ENCODE measurements at places on chromosomes 3 and 15. TPM values are rescaled to one million over a fixed set of nuclear protein-coding genes. Genes with fewer than 3 reads are reported as not detected.
A peak's percentile ranks its signal among the peaks of the same experiment; 100 is the strongest.

DNA sequence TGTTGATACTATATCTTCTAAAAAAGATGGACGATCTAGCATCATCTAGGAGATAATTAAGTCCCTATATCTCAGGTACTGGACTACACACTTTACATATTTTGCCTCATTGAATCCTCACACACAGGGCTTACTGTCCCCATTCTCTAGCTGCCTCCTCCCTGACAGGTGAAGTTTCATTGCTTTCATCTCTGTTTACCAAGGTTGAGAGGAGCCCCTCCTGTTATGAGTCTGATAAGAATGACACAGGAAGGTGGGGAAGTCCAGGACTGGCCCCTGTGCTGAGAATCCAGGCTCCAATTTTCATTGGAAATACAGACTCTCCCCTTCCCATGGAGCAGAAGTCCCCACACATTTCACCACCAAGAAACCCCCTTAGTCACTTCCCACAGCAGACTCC is 105.2 kb downstream of the XXYLT1 start:
- H3K27me3 ChIP-seq = no peaks in the 10 kb centered on the region
- no peak overlapping the region for H3K4me3 ChIP-seq
- no peak overlapping the region for H3K27ac ChIP-seq
- H3K36me3 ChIP-seq = no peaks in the 10 kb centered on the region

- H3K4me3 ChIP-seq = no peak overlapping the region
- H3K4me1 ChIP-seq = no peaks in the 10 kb centered on the region
- no peak for DNase-seq
These were observed 17.8 kb upstream of the THUMPD3 start for GRCh38 chr3:9345041-9345440.

- DNase-seq = peak; percentile 79
- H3K4me3 ChIP-seq = no peak overlapping the region
- H3K27ac ChIP-seq = no peak overlapping the region
- no peaks in the 10 kb centered on the region for H3K36me3 ChIP-seq
These were observed 159.7 kb downstream of the POLR2M start for GRCh38 chr15:57866149-57866736.

DNA sequence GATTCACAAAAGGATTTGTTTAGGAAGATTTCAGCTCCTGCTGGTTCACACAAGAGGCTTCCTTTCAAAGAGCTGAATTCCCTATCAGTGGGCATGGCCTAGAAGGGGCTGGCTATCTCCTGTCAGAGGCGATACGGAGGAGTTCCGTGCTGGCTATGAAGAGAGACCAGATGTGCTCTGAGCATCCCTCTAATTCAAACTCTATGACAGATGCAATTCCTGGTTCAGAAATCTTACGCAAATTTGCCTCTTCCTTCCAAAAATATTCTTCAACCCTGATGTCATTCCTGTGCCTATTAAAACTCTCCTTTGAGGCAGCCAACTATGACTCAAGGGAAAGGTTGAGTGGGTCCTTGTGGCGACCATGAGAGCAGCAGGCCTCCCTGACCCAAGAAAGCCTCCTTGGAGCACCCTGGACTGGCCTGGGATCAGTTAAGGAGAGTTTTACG is 139.3 kb upstream of the HES1 start:
- H3K27ac ChIP-seq = no peak overlapping the region
- peaks cover 4% of the 10 kb centered on the region for H3K4me1 ChIP-seq
- no peak overlapping the region for H3K4me3 ChIP-seq
- DNase-seq = no peak
- H3K27me3 ChIP-seq = no peaks in the 10 kb centered on the region

CACNA2D2 gene
- total RNA-seq = 0.68 TPM

All from A673 (cell line).